ENCODE measurements at places on chromosomes 1 and 21.

DNA sequence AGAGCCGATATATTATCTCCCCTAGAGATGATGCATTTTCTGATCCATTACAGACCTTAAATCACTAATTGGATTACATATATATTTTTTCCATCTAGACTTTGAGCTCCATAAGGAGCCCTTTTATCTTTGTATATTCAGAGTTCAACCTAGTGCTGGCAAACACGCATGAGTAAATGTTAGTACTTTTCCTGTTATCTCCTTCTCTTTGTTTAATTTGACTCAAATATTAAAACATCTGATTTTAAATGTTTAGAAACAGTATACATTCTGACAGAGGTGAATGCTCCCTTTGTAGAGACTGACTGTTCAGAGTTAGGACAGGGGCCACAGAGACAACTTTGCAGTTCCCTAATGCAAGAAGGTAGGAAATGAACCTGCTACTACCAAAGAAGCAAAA, 37.1 kb downstream of the EIF2B3 start:
- no peak for DNase-seq

GRCh38 chr1:29683472-29683871, 447.1 kb downstream of the PTPRU start:
- DNase-seq: no peak

GRCh38 chr1:75733661-75734060, 9.2 kb downstream of the ACADM start:
- no peak for DNase-seq

- no peak for DNase-seq
Measured at GRCh38 chr1:10635992-10636391, 160.5 kb downstream of the CASZ1 start.

GRCh38 chr1:170765279-170765678, 101.3 kb downstream of the PRRX1 start:
- no peak for DNase-seq

GRCh38 chr1:157773493-157774350, 3.2 kb downstream of the FCRL2 start:
- DNase-seq: no peak

DNA sequence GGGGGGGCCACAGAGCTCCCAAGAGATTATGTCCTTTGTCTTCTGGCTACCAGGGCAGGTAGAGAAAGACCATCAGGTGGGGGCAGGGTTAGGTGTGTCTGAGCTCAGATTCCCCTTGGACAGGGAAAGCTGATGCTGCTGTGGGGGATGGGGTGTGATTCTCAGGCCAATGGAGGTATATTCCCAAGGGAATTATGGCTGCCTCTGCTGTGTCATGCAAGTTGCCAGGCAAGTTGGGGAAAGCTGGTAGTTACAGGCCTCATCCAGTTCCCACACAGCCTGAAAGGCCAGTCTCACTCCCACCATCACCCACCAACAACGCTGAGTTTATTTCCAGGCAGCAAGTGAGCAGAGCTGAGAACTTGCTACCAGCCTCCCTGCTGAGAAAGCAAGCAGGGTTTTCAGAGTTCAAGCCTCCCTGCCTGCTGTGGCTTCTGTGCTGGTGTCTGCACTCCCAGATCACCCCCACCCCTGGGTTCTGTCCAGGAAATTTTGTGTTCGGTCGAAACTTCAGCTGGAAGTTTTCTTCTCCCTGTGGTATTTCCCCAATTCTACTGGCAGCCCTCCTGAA, 21.3 kb downstream of the IFI16 start:
- DNase-seq: no peak

DNA sequence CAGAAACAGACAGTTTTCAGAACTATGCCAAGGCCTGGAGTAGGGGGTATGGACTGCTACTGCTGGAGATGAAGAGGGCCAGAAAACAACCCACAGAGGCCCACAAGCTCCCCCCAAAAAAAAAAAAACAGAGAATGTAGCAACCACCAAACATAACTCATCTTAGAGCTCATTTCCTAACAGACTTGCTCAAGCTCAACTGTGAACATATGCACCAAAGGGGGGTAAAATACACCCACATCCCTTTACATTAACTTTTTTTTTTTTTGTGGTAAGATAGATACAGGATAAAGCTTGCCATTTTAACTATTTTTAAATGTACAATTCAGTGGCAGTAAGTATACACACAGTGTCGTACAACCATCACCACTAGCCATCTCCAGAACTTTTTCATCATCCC, 36.0 kb downstream of the SEC16B start:
- no peak for DNase-seq

GRCh38 chr1:37606481-37607263, 10.9 kb upstream of the GNL2 start:
- no peak for DNase-seq

GRCh38 chr1:205972081-205972480, 28.8 kb upstream of the SLC26A9 start:
- DNase-seq: no peak

- no peak for DNase-seq
Measured at GRCh38 chr1:160748181-160748877, 9.3 kb downstream of the SLAMF7 start.

- DNase-seq: no peak
Measured at GRCh38 chr21:42406201-42406621, 2.5 kb downstream of the UBASH3A start.

DNA sequence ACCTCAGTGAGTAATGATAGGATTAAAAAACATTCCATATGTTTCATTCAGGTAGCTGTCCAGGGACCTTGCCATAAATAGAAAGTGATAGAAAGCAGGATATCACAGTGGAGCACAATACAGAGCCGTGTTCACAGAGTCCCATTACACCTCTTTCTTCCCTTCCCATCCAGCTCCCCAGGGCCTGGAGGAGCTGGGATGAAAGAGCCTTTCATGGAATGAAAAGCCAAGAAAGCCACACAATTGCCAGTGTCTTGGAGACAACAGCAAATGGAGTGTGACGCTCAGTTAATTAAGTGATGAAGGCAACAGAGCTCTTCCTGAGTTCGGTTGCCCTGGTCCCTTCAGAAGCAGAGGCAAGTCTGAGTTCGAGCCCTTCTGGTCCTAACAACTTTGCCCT, 387.3 kb upstream of the PLXNA2 start:
- no peak for DNase-seq

DNA sequence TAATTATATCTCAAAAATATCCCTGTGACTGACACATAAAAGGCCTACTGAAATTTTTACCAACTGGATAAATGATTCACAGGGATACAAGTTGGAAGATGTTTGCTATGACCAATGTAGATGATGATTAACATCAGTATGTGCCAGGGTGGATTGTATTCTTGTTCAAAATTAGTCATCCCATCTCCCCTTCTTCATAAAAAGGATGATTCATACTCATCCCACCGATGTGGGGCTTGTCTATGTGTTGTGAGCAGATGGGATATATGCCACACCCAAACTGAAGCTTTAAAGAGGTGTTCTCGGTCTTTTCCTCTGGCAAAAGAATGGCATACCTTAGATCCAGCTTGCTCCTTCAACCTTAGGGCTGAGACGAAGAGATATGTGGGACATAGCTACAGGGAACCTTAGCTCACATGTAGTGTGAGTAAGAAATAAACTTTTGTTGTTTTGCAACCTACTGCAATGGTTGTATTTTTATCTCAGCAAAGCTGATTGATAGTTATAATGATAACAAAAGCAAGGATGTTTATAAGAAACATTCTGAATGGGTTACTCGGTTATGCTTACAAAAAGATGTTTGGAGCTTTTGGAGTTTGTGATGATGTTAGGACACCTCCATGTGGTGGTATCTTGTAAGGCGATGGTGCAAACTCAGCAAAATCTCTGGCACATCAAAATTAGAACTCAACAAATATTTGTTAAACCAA, 29.4 kb downstream of the SPATA17 start:
- no peak for DNase-seq

DNA sequence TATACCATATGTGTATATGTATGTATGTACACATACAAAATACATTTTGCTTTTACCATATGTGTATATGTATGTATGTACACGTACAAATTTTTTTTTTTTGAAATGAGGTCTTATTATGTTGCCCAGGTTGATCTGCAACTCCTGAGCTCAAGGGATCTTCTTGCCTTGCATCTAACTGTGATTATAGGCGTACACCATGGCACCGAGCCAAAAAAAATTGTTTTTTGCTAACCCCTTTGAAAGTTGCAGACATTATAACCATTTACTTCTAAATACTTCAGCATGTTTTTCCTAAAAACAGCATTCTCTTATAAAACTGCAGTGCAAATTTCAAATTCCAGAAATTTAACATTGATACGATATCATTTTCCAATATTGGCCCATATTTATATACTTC, 147.0 kb downstream of the POU2F1 start:
- no peak for DNase-seq

DNA sequence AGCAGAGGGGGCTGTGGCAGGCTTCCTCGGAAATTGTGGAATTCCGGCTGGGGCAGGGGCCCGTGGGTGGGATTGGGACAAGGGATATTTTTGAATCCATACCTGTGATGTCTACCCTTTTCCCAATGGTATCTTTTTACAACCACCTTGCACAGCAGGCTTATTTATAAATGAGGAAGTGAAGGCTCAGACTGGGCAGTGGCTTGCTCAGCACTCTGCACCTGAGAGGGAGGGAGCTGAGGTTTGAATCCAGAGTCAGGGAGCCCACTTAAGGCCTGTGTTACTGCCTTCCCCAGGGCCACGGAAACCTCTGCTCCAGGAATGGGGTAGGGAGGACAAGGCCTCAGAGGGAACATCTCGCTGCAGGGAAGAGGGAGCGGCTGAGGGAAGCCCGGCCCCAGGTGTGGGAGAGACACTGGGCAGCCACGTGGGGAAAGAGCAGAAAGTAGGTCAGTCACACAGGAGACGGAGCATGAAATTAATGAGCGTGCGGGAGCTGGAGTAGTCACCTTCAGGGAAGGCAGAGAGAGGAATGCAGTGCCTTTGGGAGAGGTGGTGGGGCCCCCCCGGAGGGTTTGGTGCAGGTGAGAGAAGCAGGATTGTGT, 35.4 kb upstream of the SCMH1 start:
- no peak for DNase-seq

DNA sequence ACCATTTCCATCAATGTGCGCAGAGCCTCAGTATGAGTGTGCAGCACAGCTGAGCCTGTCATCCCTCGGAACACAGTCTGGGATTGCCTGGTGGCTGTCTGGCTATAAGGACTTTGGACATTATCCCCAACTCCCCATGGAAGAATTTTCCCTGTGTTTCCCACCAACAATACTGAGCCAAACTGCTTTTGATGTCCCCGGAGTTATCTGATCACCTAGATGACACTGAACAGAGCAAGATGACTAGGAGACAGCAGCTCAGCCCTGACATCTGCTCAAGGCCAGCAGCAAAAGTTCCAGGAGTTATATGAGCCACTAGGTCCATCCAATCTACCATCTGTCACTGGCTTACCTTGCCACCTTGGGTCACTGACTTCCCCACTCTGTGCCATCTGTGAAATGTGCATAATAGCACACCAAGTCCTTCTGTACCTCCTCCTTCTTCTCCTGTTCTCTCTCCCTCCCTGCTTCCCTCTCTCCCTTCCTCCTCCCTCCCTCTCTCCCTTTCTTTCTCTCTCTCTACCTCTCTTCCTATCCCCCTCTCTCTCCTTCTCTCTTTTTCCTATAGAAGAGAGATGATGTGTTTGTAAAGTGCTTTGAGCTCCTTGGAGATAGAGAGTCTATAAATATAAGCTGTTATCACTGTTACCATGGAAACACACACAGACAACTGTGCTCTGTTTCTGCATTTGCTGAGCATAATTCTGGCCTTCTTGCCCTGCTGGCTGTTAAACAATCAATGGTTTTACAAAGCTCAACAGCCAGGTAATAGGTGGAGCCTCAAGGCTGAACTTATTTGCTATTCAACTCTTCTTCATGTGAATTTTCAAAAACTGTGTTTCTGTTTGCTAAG, 19.7 kb upstream of the ATP1B1 start:
- DNase-seq: no peak

DNA sequence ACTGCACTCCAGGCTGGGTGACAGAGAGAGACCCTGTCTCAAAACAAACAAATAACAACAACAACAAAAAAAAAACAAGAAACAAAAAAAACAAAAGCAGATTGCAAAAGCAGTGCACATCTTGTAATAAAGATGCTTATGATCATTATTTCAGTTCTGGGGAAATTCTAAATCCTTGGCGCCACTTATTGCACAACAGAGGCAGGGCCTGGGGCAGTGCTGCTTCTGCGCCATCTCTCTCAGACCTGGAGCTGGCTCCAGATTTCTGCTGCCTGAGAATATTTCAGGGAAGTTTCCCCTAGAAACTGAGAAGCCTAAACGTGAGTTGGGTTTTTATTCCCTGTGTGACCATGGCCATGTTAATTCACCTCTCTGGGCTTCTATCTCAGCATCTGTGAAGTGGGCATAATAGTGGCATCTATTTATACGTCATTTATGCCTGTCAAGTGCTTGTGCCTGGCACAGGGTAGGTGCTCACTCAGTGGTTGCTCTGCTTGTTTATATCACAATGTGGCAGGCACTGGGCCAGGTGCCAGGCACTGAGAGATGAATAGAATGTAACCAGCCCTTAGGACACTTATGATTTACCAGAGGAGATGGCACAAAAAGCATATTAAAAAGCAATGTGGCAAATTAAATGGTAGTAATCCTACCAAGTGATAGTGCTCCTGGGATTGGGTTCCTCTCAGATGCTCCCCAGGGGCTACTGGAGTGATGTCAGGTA, 67.9 kb downstream of the MDM4 start:
- DNase-seq: no peak

DNA sequence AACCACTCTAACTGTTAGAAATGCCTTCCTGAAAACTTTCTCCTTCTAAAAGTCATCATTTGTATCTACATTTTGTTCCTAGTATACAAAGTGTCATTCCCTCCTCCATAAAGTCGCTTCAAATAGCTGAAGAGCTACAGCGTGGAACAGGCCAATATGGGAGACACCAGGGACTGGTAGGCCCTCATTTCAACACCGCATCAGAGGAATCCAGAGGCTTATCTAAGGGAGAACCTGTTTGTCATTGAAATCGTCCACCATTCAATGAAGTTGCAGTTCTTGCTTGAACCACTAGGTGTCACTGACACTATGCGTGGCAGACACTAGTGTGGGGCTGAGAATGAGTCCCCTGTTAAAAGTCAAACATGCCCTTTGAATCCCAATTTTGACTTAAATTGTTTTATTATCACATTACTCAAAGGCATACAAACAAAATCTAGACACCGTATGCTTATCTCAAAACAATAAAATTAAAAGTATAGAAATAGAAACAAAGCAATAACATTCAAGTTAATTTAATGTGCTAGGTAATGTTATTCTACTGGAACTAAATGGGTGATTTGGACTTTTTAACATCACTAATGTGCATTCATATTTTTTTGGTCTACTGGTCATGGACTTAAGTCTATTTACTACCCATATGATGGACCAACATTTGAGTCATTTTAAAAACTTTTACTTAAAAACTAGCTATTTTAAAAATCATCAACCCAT, 182.3 kb downstream of the FCRL5 start:
- DNase-seq: peak; percentile 22

DNA sequence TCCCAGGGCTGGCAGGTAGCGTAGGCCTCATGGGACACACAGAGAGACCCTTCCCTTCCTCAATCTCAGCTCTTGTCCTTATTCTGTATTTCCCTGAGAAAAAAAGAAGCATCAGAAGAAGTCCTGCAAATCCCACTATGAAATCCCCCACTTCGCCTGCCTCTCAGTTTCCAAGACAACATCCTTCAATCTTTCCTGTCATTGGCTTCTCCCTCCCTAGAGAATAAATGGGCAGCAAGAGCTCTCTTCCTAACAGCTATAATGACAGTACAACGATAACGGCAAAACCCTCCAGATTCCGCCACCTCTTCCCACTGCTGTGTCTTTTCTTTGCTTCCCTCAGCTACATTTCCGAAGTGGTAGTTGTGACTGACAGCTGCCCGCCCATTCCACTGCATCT, 41.6 kb upstream of the NTPCR start:
- no peak for DNase-seq

All from NCI-H187 (cell line).